ENCODE measurements at places on chromosomes 12 and 14.
A peak's percentile ranks its signal among the peaks of the same experiment; 100 is the strongest.

GRCh38 chr12:10293570-10294227 lies 14.0 kb upstream of the KLRD1 start:
- DNase-seq, result no peak

- DNase-seq, result no peak
Observed at GRCh38 chr14:92846162-92846897, 52.2 kb downstream of the GOLGA5 start.

DNA sequence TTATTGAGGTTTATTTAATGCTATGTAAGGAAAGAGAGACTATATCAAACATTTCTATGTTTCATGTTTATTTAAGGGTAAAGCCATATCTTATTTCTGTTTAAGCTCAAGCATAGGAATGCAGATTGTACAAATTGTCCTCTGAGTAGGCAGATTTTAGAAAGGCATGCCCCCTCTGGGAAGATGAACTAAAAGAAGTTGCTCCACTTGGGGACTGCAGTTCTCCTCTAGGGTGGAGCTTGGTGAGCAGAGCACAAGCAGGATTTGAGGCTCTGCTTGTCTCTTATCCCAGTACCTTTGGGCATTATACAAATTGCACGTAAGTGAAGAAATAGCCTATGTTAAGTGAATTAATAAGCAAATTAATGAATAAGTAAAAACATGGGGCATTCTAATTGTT lies 96.2 kb upstream of the PDE3A start:
- DNase-seq, result no peak

- DNase-seq, result no peak
Observed at GRCh38 chr12:124174451-124175348, 120.2 kb upstream of the RFLNA start.

- DNase-seq, result peak; percentile 66
Observed at GRCh38 chr12:92593734-92594402, 108.9 kb upstream of the PLEKHG7 start.

GRCh38 chr14:70897464-70897863 lies 9.8 kb upstream of the PCNX1 start:
- no peak for DNase-seq

All from activated CD8-positive, alpha-beta memory T cell treated with anti-CD3 and anti-CD28 coated beads for 1 hour (primary cell).